RPMI8226 (cell line): ENCODE measurements at places on chromosomes 1 and 21.

DNA sequence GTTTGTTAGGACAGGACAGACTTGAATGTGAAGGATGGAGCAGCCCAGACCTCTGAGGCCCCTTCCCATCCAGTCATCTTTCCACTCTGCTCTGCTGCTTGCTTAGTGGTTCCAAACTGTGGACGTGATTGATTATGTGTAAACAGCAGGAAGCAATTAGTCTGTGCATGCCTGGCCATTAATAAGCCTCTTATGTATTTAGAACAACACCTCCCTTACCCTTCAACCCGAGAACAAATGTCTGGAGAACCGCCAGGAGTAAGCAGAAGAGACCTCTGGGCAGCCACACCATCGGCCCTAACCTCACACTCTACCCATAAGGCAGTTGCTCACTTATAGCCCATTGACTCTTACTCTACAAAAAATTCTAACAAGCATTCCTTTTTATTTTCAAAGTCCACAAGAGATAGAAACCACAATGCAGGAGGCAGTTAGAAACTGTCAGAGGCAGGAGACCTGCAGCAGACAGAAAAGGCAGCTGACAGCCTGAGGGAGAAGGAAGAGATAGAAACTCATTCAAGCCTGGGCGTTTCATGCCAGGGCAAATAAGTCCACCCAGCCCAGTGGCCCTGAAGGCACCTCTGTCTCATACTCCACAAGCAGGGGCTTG, 5.8 kb upstream of the EPHA8 start:
- DNase-seq: no peak

GRCh38 chr1:30450148-30450817, 273.1 kb downstream of the MATN1 start:
- DNase-seq: no peak

DNA sequence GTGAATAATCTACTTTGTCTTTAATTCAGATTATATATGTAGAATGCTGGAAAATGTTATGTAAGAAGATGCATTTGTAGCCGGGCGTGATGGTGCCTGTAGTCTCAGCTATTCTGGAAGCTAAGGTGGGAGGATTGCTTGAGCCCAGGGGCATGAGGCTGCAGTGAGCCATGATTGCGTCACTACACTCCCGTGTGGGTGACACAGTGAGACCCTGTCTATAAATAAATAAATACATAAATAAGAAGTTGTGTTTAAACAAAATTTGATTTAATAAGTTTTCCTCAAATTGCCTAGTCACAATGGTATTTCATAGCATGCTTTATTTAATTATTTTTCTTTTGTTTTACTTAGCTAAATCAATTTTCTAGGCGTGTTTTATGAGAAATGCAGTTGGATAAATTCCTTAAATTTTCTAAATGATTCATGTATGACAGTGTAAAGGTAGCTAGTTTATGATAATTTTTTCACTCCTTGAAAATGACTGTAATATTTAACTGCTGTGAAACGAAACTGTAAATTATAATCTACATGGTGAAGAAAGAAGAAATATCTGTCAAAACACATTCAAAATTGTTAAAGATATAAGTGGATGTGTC, 232.6 kb downstream of the SRGAP2C start:
- DNase-seq: no peak

DNA sequence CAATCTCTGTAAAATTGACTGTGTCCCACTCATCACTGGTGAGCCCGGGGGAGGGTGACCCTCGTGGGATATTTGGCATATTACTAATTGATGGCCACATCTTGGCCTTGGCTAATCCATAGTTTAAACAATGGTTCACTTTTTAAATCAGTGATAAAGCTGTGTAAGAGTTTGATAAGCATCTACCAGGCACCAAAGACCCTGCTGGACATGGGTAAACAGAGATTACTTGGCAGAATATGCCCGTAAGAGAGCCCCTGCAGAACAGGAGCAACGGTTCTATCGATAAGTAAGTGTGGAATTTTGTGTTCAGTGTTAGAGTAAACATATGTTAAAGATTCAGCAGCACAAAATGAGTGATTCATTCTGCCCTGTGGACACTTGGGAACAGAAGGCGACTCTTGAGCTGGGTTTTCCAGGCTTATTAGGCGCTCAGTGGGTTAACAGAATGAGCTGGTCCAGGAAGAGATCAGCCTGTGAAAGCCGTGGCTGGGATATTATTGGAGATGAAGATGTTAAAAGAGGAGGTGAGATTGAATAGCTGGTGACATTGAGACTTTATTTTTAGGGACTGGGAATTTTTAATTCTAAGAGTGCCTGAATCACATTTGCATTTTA, 55.9 kb downstream of the CNST start:
- DNase-seq: no peak

DNA sequence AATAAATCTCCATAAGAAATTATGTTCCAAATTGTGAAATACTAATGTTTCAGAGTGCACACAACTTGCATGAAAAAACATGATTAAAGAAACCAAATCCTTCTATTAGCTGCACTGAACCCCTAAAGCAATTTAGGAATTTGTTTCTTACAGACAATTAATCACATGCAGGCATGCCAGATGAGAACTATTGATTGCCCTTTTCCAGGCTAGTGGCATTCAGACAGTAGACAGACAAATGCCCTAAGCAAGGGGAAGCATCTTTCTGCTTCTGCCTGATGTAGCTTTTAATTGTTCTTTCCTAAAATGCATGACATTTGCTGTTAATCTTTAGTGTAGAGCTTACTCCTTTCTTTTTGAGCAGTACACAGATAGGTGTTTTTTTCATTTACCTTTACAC, 229.5 kb downstream of the DPYD start:
- DNase-seq: no peak

DNA sequence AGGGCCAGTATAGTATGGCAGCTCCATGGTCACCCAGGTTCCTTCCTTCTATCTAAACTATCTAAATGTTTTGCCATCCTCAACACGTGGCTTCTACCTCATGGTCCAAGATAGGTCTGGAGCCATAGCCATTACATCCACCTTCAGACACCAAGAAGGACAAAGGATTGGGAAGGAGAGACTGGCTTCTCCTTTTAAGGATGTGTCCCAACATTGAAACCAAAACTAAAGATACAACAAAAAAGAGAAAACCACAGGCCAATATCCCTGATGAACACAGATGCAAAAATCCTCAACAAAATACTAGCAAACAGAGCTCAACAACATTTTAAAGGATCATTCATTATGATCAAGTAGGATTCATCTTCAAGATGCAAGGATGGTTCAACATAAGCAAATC, 24.8 kb downstream of the HSD11B1 start:
- DNase-seq: no peak

- DNase-seq: no peak
Measured at GRCh38 chr1:88272216-88272615, 411.9 kb upstream of the PKN2 start.

DNA sequence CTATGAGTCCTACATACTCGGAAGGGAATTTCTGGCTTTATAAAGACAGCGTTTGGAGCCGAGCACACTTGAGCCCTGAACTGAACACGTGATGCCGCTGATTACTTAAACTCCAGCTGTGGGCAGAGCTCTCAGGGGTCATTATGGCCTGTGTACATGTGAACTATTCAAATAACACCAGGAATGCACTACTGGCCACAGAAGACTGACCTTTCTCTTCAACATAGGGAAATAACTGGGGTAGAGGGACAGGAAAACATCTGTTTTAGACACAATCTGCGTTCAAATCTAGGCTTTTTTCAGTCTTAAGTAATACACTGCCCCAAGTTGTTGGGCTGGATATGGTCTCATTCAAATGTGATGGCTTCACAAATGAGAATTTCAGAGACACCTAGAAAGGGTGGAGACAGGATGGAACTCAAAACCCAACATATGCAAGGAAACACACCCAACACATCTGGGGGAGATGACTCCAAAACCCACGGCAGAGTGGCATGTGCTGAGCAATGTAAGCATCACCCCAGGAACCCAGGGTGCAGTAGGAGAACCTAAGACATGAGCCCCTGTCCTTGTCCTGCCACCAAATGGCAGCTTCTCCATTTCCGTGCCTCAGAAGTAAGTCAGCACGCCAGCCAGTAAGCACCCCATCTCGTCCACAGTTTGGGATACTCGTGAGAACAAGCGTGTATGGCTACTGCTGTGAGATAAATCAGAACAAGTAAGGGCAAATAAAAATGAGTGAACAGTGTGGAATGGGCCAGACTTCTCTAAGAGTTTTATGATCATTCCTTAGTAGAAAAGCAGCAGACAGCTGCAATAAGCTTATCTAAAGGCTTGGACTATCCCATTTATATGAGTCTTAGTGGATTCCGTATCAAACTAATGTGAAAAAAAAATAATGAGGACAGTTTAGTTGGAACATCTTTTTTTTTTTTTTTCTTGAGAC, 24.9 kb downstream of the NID1 start:
- no peak for DNase-seq

DNA sequence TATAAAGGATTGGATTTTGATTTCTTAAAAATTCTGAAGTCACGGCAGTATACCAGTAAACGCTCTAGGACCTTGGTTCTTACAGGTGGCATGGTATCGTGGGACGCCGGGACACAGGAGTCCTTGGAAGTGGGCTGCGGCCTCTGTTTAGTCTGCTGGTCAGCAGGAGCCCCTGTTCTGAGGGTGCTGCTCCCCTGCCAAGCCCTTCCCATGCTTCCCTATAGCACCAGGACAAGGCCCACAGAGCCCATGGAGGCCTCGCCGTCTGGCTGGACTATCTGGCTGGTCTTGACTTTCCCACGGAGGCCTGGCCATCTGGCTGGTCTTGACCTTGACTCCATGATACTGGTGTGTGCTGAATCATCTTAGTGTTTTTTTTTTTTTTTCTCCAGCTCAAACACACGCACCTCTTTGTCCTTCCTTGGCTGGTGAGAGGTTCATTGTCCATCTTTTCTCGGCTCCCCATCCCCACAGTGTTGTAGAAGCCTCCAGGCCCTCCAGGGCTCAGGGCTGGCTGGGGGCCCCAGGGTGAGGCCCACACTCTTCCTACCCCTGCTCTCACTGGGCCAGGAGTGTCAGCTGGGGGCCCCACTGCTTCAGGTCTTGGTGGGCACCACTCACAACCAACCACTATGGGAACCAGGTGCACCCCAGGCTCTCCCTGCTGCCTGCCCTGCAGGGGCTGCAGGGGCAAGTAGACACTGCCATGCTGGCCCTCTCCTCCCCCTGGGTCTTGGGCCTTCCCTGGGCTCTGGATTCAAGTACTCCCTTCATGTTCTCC, 16.5 kb upstream of the TTC34 start:
- DNase-seq: no peak
